ENCODE measurements at places on chromosomes 1 and 21. TPM values are rescaled to one million over a fixed set of nuclear protein-coding genes. Genes with fewer than 3 reads are reported as not detected.

GRCh38 chr1:243343970-243344937 is 88.4 kb downstream of the SDCCAG8 start:
- peaks cover 4% of the 10 kb centered on the region for H3K36me3 ChIP-seq
- no peak overlapping the region for H3K27ac ChIP-seq
- no peaks in the 10 kb centered on the region for H3K4me1 ChIP-seq
- H3K4me3 ChIP-seq, result no peak overlapping the region
- H3K27me3 ChIP-seq, result no peaks in the 10 kb centered on the region

The CACNA1S gene
- total RNA-seq, result 0.20 TPM

DNA sequence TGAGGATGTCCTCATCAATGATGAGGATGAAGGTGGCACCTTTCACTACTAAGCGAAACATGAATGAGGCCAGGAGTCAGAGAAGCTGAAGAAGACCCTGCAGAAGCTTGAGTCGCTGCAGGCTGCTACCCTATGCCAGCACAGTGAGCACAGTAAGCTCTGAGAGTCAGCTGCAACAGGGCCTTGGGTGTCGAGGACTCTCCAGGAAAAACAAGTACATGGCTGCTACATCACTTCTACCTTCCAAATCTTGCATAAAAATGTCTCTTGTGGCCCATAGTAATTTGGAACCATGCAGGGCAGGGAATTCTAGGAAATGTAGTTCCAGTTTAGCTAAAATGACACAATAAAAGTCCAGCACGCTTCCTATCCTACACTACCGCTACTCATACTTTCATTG is 51.5 kb upstream of the KIRREL1 start:
- H3K27ac ChIP-seq, result no peak overlapping the region
- H3K36me3 ChIP-seq, result no peaks in the 10 kb centered on the region
- DNase-seq, result no peak
- no peaks in the 10 kb centered on the region for H3K4me1 ChIP-seq
- no peak overlapping the region for H3K4me3 ChIP-seq

The ASCL5 gene
- total RNA-seq, result not detected

The CFHR5 gene
- total RNA-seq, result not detected

The RNF187 gene
- total RNA-seq, result 40.7 TPM

The GPR25 gene
- total RNA-seq, result 1.0 TPM

DNA sequence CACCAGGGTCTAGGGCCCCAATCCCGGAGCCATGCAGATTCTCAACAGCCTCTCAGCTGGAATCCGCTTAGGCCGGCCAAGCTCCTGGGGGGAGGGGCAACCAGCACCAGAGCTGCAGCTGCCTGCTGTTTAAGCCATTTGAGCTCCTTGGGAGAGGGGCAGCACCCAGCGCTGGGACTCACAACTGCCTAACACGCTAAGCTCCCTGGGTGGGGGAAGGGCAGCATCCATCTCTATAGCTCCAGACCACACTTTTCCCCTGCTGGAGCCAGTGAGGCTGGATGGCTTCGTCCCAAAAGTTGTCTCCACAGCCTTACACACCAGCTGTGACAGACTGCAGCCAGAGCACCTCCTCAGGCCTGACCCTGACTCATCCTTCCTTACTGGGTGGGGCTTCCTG is 6.9 kb upstream of the PTGFR start:
- H3K27me3 ChIP-seq, result no peaks in the 10 kb centered on the region
- H3K4me3 ChIP-seq, result no peak overlapping the region
- no peaks in the 10 kb centered on the region for H3K4me1 ChIP-seq
- no peak overlapping the region for H3K27ac ChIP-seq
- peak; percentile 3 for DNase-seq
- no peaks in the 10 kb centered on the region for H3K36me3 ChIP-seq

- peaks cover 1% of the 10 kb centered on the region for H3K4me1 ChIP-seq
- H3K4me3 ChIP-seq, result no peak overlapping the region
- H3K27me3 ChIP-seq, result no peaks in the 10 kb centered on the region
- no peak overlapping the region for H3K27ac ChIP-seq
- no peak for DNase-seq
- peaks cover 6% of the 10 kb centered on the region for H3K36me3 ChIP-seq
These were observed 11.0 kb downstream of the RO60 start for GRCh38 chr1:193070386-193070753.

- DNase-seq, result no peak
- peaks cover 52% of the 10 kb centered on the region for H3K36me3 ChIP-seq
- H3K27ac ChIP-seq, result no peak overlapping the region
- no peak overlapping the region for H3K4me3 ChIP-seq
- peaks cover 5% of the 10 kb centered on the region for H3K4me1 ChIP-seq
These were observed 4.6 kb upstream of the MSH4 start for GRCh38 chr1:75792091-75792490.

The ARHGEF10L gene
- total RNA-seq, result 43.4 TPM

The PADI4 gene
- 16.0 TPM for total RNA-seq

GRCh38 chr1:7732331-7732730 is 38.8 kb upstream of the VAMP3 start:
- H3K4me1 ChIP-seq, result peaks cover 7% of the 10 kb centered on the region
- no peaks in the 10 kb centered on the region for H3K36me3 ChIP-seq
- H3K4me3 ChIP-seq, result no peak overlapping the region
- no peak overlapping the region for H3K27ac ChIP-seq
- no peak for DNase-seq
- H3K27me3 ChIP-seq, result no peaks in the 10 kb centered on the region

- H3K4me1 ChIP-seq, result peaks cover 13% of the 10 kb centered on the region
- no peaks in the 10 kb centered on the region for H3K27me3 ChIP-seq
- peaks cover 5% of the 10 kb centered on the region for H3K36me3 ChIP-seq
- DNase-seq, result peak; percentile 85
These were observed at the start of gene NUP210L for GRCh38 chr1:154154534-154155191. Gene NUP210L, minus strand, starts transcription at chr1:154155073.

GRCh38 chr1:38791892-38792291 is 67.7 kb downstream of the RRAGC start:
- H3K4me3 ChIP-seq, result no peak overlapping the region
- H3K4me1 ChIP-seq, result no peaks in the 10 kb centered on the region
- no peak overlapping the region for H3K27ac ChIP-seq
- no peaks in the 10 kb centered on the region for H3K27me3 ChIP-seq

The NTRK1 gene
- total RNA-seq, result not detected

DNA sequence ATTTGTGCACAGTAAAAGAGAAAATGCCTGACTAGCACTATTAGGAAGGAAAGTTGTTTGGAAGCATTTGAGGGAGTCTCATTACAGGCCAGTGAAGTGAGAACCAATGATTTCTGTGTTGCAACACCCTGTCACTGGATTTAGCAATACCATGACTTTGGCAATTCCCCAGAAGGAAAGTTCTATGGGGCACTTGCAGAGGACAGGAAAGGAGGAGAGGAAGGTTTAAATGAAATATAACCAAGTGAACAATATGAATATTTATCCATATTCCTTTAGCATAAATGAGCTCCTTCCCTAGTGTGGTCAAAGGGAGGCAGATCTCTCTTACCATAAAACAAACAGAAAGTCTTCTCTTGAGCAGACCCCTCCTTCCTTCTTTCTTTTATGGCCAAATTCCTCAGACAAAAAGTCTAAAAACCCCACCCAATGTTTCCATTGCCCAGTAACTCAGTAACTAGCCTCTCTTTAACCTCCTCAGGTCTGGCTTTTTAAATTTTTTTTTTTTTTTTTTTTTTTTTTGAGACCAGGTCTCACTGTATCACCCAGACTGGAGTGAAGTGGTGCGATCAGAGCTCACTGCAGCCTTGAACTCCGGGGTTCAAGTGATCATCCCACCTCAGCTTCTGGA is 5.5 kb downstream of the TLR5 start:
- H3K27ac ChIP-seq, result no peak overlapping the region
- no peaks in the 10 kb centered on the region for H3K27me3 ChIP-seq
- H3K4me1 ChIP-seq, result peaks cover 29% of the 10 kb centered on the region
- DNase-seq, result peak; percentile 96
- H3K36me3 ChIP-seq, result no peaks in the 10 kb centered on the region
- H3K4me3 ChIP-seq, result no peak overlapping the region

- no peak for DNase-seq
- no peak overlapping the region for H3K4me3 ChIP-seq
- no peaks in the 10 kb centered on the region for H3K27me3 ChIP-seq
- no peaks in the 10 kb centered on the region for H3K36me3 ChIP-seq
These were observed 71.9 kb downstream of the NMNAT2 start for GRCh38 chr1:183346276-183346732.

DNA sequence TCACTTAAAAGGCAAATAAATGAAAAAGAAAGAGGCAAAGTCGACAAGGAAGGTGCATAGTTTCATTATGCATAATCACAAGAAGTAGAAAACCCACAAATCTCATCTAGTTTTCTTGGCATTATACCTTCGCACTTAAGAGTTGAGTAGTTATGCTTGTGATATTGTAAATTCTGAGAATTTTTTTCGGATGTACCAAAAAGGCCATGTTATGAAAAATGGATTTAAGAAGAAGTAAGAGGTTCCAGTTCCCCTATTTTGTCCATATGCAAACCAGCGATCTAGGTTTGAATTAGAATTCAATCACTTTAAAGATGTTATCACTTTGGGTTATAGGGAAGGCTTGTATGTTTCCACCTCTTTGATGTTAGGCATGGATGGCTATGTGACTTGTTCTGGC is 7.9 kb upstream of the ERICH3 start:
- no peaks in the 10 kb centered on the region for H3K4me1 ChIP-seq
- H3K36me3 ChIP-seq, result no peaks in the 10 kb centered on the region
- no peak for DNase-seq
- H3K27me3 ChIP-seq, result no peaks in the 10 kb centered on the region

- no peaks in the 10 kb centered on the region for H3K36me3 ChIP-seq
- H3K27me3 ChIP-seq, result no peaks in the 10 kb centered on the region
- H3K27ac ChIP-seq, result no peak overlapping the region
- DNase-seq, result peak; percentile 30
- H3K4me3 ChIP-seq, result no peak overlapping the region
These were observed 10.6 kb upstream of the PARS2 start for GRCh38 chr1:54774820-54775498.

- no peaks in the 10 kb centered on the region for H3K27me3 ChIP-seq
- DNase-seq, result peak; percentile 71
- no peaks in the 10 kb centered on the region for H3K36me3 ChIP-seq
- H3K4me1 ChIP-seq, result peaks cover 9% of the 10 kb centered on the region
- H3K4me3 ChIP-seq, result no peak overlapping the region
These were observed 177.0 kb downstream of the CLIC6 start for GRCh38 chr21:34845521-34846451.

DNA sequence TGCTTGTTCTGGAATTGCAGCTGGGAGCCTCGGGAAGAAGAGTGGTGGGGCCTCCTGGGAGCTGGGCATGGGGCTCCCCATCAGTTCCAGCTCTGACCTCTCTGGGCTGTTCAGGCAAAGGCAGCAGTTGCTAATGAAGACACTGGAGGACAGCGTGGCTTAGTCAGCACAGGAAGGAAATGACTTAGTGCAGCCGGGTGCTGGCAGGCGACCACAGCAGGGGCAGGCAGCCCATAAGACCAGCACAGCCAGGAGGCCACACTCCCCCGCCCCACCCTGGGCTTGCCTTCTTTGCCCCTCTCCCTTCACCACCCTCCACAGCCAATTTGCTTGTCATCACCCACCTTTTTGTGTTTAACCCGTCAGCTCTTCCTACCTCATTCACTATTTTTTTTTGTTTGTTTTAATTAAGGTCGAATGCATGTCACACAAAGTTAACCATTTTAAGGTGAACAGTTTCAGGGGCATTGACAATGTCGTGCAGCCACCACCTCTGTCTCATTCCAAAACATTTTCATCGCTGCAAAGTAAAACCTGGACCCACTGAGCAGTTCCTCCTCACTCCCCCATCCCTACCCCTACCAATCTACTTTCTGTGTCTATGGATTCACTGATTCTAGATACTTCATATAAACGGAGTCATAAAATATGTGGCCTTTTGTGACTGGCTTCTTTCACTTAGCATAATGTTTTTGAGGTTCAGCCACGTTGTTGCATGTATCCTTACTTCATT is 10.9 kb downstream of the OLIG2 start:
- H3K4me3 ChIP-seq, result no peak overlapping the region
- H3K27ac ChIP-seq, result no peak overlapping the region
- no peaks in the 10 kb centered on the region for H3K36me3 ChIP-seq
- peaks cover 90% of the 10 kb centered on the region for H3K27me3 ChIP-seq

DNA sequence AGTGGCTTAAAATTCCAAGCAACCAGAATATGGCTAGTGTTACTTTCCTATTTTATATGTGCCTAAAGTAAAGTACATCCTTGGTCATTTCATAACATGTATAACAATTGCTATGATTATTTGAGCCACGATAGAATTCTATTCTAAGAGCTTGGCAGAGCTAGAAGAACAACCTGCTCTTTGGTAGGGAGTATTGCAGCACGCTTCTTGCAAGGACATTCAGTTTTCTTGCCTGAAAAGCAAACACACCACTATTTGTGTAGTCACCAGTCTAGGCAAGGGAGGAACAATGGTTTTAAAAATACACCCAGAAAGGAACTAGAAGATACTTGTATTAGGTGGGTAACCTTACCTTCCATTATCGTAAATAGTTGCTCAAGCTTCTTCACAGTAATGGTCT is 51.5 kb downstream of the CNST start:
- no peak for DNase-seq
- H3K4me3 ChIP-seq, result no peak overlapping the region
- H3K27me3 ChIP-seq, result no peaks in the 10 kb centered on the region
- H3K27ac ChIP-seq, result no peak overlapping the region

GRCh38 chr1:101288491-101288944 is 51.7 kb downstream of the S1PR1 start:
- DNase-seq, result peak; percentile 95
- no peaks in the 10 kb centered on the region for H3K36me3 ChIP-seq
- H3K4me1 ChIP-seq, result peaks cover 19% of the 10 kb centered on the region
- H3K27ac ChIP-seq, result no peak overlapping the region
- no peak overlapping the region for H3K4me3 ChIP-seq
- no peaks in the 10 kb centered on the region for H3K27me3 ChIP-seq

DNA sequence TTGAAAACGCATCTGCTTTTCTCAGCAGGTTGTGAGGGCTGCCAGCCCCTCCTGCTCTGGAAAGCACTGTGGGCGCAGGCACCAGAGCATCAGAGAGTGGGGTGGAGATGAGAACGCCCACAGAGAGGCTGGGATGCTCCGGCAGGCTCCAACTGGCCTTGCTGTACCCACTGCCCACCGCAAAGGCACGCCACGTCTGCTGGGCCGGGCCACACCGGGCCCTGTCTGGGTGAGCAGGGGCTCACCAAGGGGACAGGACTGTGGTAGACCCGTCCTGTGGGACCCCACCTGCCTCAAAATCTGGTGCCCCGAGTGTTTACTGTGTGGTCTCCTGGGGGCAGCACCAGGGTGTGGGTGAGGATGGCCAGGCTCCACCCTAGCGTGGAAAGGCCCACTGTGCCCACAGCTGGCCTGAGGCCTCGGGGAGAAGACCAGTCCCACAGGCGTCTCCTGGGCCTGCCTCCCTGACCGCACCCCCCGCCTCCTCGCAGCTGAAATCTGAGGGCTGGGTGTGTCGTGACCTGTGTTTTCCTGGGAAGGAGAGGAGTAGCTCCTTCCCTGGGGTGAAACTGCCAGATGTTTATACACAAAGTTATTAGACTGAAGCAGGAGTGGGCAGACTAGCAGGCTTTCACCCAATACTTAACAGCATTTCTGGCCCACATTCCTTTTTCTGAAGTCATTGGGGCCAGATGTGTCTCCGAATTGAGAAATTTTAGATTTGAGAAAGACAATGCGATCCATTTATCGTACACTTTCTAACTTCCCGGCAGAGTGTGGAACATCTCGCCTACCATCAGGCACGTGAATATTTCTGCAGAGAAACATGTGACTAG is 53.8 kb downstream of the STUM start:
- peak; percentile 58 for DNase-seq
- no peak overlapping the region for H3K4me3 ChIP-seq
- H3K4me1 ChIP-seq, result no peaks in the 10 kb centered on the region
- H3K27me3 ChIP-seq, result no peaks in the 10 kb centered on the region
